ENCODE measurements at places on chromosomes 6 and 20. TPM values are rescaled to one million over a fixed set of nuclear protein-coding genes. Genes with fewer than 3 reads are reported as not detected.

GRCh38 chr6:148573922-148574321 is 172.9 kb upstream of the UST start:
- H3K27ac ChIP-seq, result no peak overlapping the region
- H3K4me1 ChIP-seq, result no peaks in the 10 kb centered on the region
- H3K36me3 ChIP-seq, result no peaks in the 10 kb centered on the region
- DNase-seq, result no peak
- no peak overlapping the region for H3K4me3 ChIP-seq
- H3K27me3 ChIP-seq, result no peaks in the 10 kb centered on the region

DNA sequence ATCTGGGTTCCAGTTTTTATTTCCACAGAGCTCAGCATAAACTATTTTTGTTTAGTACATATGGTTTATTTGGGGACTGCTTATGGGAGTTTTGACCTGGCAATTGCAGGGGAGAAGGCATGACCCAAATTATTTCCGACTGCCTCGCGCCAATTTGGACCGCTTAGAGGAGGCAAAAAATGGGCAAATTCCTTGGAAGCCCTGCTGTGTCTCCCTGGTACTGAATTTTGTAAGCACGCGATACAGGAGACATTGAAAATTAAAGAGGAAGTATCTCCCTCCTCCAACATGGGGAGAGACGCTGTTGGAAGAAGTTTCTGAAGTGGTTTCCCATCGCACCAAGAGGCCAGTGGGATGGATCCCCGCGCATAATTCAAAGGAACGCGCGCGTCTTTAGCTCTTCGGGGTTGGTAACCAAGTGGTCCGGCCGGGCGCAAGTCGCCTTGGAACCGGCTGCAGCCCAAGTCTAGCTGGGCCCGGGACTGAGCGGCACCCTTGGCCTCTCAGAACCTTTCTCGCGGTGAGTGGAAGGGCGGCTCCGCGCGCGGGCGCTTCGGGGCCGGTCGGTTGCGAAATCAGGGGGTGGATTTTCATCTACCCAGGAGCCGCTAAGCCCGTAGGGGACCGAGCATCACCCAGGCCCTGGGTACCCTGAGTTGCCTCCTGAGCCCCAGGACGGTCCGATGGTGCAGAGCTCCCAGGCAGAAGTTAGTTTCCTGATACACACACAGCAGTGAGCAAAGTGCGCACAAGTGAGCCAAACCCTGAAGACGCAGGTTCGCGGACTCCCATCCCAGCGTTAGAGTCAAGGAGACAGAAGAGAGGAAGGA is 6.2 kb downstream of the NKX2-2 start:
- H3K36me3 ChIP-seq, result no peaks in the 10 kb centered on the region
- no peak for DNase-seq
- H3K4me1 ChIP-seq, result no peaks in the 10 kb centered on the region
- H3K4me3 ChIP-seq, result no peak overlapping the region

Gene DOK5
- 1.2 TPM for total RNA-seq

- no peak overlapping the region for H3K27ac ChIP-seq
- no peaks in the 10 kb centered on the region for H3K36me3 ChIP-seq
- H3K4me3 ChIP-seq, result no peak overlapping the region
- no peaks in the 10 kb centered on the region for H3K4me1 ChIP-seq
- DNase-seq, result no peak
These were observed 121.6 kb upstream of the LGSN start for GRCh38 chr6:63441266-63441956.

Gene TREML2
- not detected for total RNA-seq

DNA sequence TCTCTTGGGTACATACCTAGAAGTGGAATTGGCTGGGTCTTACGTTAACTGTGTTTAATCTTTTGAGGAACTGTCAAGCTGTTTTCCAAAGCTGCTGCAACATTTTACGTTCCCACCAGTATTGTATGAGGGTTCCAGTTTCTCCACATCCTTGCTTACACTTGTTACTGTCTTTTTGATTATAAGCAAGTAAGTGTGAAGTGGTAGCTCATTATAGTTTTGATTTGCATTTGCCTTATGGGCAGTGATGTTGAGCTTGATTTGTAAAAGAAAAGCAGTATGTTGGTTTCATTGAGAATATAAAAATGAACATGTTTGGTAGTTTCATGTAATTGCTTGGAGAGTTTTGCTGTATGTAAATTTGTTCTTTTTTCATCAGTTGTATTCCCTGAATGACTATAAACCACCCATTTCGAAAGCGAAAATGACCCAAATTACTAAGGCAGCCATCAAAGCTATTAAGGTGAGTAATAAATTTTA is 40.4 kb downstream of the SCAF8 start:
- H3K27ac ChIP-seq, result no peak overlapping the region
- no peaks in the 10 kb centered on the region for H3K27me3 ChIP-seq
- no peak for DNase-seq
- no peaks in the 10 kb centered on the region for H3K36me3 ChIP-seq
- H3K4me1 ChIP-seq, result no peaks in the 10 kb centered on the region

Gene RPS6KA2
- 25.6 TPM for total RNA-seq

GRCh38 chr20:8116067-8116811 is 15.8 kb upstream of the PLCB1 start:
- H3K36me3 ChIP-seq, result no peaks in the 10 kb centered on the region
- no peak for DNase-seq
- no peaks in the 10 kb centered on the region for H3K27me3 ChIP-seq
